Activated CD4-positive, alpha-beta T cell treated with anti-CD3 and anti-CD28 coated beads, Interleukin-2, amount 10 ng/mL, durations not matched to agents 24 days and 14 days (primary cell): ENCODE measurements at places on chromosomes 16 and 17.

GRCh38 chr16:22969567-22969966 is 155.6 kb downstream of the HS3ST2 start:
- no peak overlapping the region for H3K4me3 ChIP-seq
- peaks cover 1% of the 10 kb centered on the region for H3K27me3 ChIP-seq
- no peak overlapping the region for H3K27ac ChIP-seq
- H3K36me3 ChIP-seq, result no peaks in the 10 kb centered on the region

- H3K27ac ChIP-seq, result no peak overlapping the region
- no peaks in the 10 kb centered on the region for H3K36me3 ChIP-seq
- no peak overlapping the region for H3K4me3 ChIP-seq
- no peaks in the 10 kb centered on the region for H3K27me3 ChIP-seq
- DNase-seq, result no peak
- H3K4me1 ChIP-seq, result no peaks in the 10 kb centered on the region
Measured at GRCh38 chr16:6884002-6884401, 448.6 kb upstream of the RBFOX1 start.

DNA sequence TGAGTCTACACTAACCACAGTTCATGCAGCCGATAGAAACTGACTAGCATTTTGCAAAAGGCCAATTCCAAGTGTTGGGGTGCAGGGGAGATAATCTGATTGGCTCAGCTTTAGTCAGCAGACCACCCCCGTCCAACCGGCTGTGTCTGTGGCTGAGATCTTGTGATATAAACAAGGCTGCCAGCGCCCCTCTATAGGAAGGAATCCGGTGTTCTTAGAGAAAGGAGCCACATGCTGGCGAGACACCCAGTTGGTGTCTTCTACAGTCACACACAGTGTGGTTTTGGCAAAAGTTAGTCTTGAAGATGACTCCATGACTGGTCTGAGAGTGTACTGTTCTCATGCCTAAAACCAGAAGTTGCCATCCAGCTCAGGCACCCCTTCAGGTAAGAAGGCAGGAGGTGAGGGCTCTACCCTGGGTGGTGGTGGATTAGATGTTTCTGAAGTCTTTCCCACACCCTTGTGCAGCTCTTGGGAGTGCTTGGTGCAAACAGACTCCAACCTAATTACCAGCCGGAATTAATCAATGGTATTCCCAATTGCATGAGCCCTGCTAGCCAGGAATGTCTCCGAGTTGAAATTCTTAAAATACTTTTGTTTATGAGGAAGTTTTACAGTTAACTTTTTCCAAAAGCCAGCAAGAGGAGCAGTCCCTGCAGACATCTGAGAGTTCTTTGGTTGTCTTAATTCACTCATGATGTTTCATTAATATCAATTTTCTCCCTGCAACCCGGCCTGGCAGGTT is 172.3 kb upstream of the IRX6 start:
- H3K4me3 ChIP-seq, result no peak overlapping the region
- no peak overlapping the region for H3K27ac ChIP-seq
- H3K36me3 ChIP-seq, result no peaks in the 10 kb centered on the region
- H3K27me3 ChIP-seq, result no peaks in the 10 kb centered on the region
- DNase-seq, result no peak

DNA sequence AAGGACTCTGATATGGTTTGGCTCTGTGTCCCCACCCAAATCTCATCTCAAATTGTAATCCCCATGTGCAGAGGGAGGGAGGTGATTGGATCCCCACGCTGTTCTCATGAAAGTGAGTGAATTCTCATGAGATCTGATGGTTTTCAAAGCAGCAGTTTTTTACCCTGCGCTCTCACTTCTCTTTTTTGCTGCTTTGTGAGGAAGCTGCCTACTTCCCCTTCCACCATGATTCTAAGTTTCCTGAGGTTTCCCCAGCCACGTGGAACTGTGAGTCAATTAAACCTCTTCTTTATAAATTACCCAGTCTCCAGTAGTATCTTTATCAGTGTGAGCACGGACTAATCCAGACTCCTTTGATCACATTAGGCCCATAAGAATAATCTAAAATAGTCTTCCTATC is 719.7 kb upstream of the CDH8 start:
- H3K27ac ChIP-seq, result no peak overlapping the region
- no peaks in the 10 kb centered on the region for H3K27me3 ChIP-seq
- no peak for DNase-seq
- no peaks in the 10 kb centered on the region for H3K4me1 ChIP-seq

DNA sequence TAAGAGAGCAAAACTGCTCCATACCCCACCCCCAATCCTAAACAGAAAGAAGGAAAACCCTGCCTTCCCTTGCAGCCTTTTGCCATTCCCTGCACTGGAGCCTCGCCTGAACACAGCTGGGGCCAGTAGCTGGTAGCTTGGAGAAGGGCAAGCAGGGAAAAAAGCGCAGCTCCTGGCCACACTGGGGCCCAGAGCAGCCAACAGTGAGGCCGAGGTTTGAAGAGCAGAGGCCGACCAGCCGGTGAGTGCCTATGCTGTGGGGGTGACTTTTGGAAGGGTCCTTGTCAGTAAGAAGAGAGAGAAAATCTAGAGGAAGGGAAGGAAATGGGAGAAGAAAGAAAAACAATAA is 3.2 kb upstream of the HOXB9 start:
- no peak overlapping the region for H3K4me3 ChIP-seq
- no peak for DNase-seq
- peaks cover 11% of the 10 kb centered on the region for H3K4me1 ChIP-seq
- H3K27ac ChIP-seq, result no peak overlapping the region
- peaks cover 79% of the 10 kb centered on the region for H3K27me3 ChIP-seq

DNA sequence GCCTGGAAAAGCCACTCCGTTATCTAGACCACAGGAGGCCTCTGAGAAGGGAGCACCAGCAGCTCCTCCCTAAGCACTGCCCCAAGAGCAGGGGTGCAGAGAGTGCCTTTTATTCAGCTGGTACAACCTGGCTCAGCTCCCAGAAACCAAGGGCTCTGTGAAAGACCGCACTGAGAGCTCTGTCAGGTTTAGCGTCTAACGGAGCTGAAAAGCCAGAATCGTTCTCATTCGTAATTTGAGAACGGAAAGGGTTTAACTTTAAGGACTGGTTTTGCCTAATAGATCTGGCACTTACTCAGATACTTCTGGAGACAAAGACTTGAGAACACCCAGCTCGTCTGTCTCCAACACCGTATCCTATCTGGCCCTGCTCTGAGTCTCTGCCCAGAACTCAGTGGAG is 13.5 kb downstream of the MPG start:
- H3K4me3 ChIP-seq, result no peak overlapping the region
- H3K27me3 ChIP-seq, result no peaks in the 10 kb centered on the region
- peaks cover 19% of the 10 kb centered on the region for H3K36me3 ChIP-seq
- H3K4me1 ChIP-seq, result no peaks in the 10 kb centered on the region
- H3K27ac ChIP-seq, result no peak overlapping the region

DNA sequence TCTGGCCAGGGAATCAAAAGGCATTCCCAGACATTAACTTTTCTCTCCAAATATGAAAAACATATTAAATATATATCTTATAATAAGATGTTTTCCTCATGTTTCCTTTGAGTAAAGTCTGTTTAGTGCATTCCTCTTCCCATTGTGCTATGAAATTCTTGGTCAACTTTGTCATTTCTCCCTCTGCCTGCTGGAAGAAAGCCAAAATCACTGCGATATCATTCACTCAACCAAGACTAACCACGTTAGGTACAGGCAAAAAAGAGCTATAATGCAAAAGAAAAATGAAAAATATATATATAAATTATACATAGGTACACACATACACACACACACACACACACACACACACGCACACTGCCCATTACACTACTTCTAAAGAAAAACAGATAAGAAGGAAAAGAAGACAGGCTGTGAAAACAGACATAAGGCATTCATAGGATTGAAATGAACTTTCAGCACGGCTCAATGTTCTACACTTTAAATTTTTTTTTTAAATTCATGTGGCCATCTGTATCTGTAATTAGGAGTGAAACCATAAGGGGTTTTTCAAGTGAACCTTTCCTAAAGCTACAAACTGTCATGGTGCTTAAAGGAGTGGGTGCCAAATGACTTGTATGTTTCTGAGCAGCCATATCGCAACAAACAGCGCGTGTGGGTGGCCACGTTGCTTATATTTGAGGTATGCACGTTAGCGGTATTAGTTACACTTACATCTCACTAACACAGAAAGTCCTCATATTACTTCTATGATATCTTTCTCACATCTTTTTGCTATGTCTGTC is 71.6 kb upstream of the PSMD7 start:
- no peak for DNase-seq
- peaks cover 8% of the 10 kb centered on the region for H3K27me3 ChIP-seq
- H3K36me3 ChIP-seq, result no peaks in the 10 kb centered on the region
- no peak overlapping the region for H3K4me3 ChIP-seq
